CD4-positive, alpha-beta T cell treated with Interferon gamma for 1 hour (primary cell): ENCODE measurements at places on chromosomes 13 and 19.

DNA sequence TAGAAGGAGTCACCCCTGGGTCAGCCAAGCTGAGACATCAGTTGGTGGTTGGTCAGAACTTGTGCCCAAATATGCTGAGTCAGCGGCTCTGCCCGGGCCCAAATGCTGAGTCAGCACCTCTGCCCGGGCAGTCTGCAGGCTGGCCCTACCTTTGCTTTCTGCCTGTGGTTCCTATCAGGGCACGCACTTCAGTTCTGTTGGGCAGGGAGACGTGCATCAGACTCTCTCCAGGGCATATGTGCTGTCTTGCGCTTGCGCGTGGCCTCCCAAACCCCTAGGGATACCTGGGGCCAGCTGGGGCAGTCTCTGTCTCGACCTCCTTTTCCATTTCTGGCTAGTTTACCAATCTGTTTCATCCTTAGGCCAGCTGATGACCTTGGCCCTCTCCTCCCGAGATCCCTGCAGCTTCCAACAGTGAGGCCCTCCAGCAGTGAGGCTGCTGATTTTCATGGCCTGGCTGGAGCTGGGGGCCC lies 24.4 kb upstream of the LDLR start:
- DNase-seq: no peak

- DNase-seq: no peak
Observed at GRCh38 chr19:45554481-45554880, 30.1 kb downstream of the OPA3 start.

- no peak for DNase-seq
Observed at GRCh38 chr13:101982903-101983302, 418.9 kb downstream of the FGF14 start.

DNA sequence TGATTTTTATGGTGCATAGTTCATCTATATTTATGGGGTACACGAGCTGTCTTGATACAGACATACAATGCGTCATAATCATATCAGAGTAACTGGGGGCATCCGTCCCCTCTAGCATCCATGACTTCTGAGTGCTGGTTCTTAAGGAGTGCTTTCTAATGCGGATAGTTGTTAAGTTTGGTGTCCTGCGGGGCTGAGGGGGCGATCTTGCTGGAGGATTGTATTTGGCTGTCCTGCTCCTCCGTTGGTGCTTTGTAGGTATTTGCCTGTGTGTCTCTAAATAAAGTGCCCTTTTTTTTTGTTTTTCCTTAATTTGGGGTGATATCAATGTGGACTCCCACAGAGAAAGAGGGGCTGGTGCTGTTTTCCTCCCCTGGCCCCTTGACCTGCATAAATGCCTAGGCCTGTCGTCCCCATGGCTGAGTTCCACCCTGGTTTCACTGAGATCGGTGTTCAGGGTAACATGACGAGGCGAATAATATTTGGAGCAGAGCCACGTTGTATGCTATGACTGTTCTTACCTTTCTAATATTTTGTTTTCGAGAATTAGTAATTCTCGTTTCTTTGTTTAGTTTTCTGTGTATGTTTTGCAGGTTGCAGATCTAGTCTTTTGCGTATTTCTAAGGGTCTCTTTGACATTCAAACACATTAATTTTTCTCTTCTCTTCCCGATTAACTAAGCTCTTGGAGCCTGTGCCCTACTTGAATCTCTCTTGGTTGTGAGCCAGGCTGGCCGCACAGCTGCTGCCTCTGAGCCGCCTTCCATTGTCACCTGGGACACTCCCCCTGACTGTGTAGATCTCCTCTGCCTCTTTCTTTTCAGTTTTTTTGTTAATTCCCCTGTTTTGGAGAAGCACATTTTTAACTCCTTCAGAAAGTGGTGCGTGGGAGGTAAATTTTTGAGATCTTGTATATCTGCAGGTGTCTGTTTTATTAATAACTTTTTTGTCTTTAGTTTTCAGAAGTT lies 100.3 kb downstream of the ARHGEF7 start:
- DNase-seq: no peak

GRCh38 chr13:67377919-67378318 lies 147.8 kb upstream of the PCDH9 start:
- no peak for DNase-seq

- DNase-seq: no peak
Observed at GRCh38 chr19:4144666-4145249, 8.7 kb upstream of the CREB3L3 start.

DNA sequence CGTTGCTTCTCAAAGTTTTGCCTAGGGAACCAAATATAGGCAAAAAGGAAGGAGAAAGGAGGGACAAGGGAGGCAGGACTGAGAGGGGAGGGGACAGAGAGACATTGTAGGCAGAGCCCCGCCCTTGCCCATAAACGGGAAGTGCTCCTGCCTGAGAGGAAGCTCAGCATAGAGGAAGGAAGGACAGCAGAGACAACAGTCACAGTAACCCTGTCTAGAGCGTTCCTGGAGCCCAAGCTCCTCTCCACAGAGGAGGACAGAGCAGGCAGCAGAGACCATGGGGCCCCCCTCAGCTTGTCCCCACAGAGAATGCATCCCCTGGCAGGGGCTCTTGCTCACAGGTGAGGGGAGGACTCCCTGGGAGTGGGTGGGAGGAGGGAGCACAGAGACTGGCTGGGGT lies at the start of gene CEACAM21:
CEACAM21 (plus strand) TSS at position 169 of the 400 bp plus-strand sequence; CDS start at position 278, 109 bp downstream.
- DNase-seq: peak; percentile 70

DNA sequence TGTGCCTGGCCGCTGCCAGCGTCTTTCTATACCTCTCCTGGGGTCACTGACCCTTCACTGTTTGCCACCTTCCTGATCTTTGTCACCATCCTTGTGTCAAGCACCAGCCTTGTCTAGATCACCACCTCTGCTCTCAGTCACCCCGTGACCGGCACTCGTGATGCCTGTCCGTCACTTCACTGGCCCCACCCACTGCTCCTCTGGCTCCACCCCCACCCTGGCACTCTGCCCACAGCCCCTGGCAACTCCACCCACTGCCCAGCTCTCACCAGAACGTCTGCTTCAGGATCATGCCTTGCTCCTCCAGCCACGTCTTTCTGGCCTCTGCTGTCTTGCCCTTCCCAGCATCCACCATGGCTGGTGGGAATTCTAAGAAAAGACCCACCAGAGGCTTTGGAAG lies 24.8 kb upstream of the PLA2G4C start:
- no peak for DNase-seq

GRCh38 chr19:38351865-38352395 lies 16.3 kb downstream of the CATSPERG start:
- DNase-seq: no peak

DNA sequence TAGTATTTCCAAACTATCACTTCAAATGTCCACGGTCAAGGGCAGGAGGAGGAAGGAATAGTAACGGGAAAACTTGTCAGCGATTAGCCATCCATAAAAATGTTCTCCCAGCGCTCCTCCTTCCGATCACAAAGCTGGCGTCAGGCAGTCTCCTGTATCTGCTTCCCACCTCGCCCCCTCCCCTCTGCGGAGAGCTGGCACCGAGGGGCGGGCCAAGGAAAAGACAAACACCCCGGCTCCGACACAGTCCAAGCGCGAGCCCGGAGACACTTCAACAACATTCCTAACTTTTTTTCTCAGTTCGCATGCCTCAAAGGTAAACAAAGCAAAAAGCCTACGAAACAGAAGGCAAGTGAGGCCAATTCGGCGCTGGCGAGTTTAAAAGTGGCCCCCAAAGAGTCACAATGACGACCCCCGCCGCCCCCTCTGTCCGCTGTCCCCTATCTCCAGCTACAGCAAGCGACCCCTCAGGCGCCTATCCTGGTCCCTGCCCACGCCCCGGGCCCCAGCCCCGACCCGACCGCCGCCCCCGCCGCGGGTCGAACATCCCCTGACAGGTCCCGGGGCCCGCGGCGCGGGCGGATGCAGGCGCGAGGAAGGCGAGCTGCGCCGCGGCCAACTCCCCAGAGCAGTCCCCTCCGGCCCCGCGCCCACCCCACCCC lies 736 bp downstream of the SMAD9 start:
- no peak for DNase-seq

- DNase-seq: no peak
Observed at GRCh38 chr19:32287086-32287485, 58.3 kb upstream of the ZNF507 start.

DNA sequence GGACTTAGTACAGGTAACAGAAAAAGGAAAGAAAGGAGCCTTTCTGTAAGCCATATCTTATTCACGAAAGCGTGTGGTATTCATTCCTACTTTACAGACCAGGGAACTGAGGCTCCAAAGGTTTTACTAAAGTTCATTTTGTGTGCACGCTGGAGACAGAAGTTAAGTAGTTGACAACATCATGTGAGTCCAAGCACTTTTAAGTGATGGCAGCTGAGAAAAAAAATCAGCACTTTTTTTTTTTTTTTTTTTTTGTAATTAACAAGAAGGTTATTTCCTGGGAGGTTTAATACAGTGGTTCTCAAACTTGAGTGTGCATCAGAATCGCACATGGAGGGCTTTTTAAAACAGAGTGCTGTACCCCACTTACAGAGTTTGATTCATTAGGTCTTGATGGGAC lies 2.0 kb downstream of the DNAJC3 start:
- no peak for DNase-seq

DNA sequence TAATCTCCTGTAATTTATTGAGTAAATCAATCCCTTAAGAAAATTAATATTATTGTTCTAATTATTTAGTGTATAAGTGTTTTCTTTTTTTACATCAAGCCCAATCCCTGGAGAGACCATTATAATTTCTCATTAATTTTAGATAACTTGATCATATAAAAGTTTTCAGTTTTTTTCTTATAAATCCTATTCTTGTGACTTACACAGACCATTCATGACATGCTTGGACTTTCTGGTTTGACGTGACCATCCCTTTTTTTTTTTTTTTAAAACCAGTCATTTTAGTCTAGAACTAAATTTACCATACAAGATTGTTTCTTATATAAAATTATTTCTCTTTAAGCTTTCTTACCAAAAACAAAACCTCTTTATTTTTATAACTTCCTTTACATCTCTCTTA lies 5.4 kb upstream of the MTRF1 start:
- DNase-seq: no peak

GRCh38 chr13:36031490-36031889 lies 99.7 kb downstream of the DCLK1 start:
- DNase-seq: no peak

GRCh38 chr13:97875911-97876310 lies 77.6 kb upstream of the IPO5 start:
- DNase-seq: no peak

- no peak for DNase-seq
Observed at GRCh38 chr13:25375727-25376358, 4.1 kb downstream of the ATP8A2 start.

DNA sequence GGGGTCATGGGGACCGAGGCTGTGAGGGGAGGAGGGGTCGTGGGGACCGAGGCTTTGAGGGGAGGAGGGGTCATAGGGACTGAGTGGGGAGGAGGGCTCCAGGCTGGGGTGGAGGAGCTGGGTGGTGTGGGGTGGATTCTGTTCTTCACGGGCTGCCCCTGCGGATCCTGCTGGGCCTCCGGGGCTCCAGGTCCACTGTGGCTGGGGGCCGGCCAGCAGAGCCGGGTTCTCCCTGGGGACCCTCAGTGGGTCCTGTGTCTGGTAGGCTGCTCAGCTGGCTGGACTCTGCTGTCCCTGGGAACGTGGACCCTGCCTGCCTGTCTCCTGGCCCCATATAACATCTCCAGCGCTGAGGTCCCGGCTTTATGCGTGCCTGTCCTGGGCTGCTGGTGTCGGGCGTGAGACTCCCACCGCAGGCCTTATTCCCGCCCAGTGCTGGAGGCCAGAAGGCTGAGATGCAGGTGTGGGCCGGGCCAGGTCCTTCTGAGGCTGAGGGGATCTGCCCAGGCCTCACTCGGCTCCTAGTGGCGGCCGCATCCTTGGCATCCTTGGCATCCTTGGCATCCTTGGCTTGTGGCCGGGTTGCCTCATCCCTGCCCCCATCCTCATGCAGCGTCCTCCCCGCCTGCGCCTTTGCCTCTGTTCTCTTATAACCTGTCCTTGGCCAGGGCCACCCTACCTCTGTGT lies 19.8 kb upstream of the GNA15 start:
- no peak for DNase-seq

DNA sequence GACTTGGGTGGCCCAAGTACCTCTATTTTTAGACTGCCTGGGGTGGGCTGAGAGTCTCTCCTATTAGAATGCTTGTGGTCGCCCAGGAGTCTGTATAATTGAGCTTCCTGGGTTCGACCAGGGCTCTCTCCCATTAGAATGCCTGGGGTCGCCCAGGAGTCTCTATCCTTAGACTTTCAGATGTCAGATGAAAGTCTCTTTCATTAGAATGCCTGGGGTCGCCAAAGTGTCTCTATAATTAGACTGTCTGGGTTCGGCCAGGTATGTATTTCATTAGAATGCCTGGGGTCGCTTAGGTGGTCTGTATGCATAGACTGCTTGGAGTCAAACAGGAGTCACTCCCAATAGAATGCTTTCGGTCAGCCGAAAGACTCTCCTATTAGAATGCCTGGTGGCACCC lies 1471.7 kb downstream of the UQCRFS1 start:
- no peak for DNase-seq

DNA sequence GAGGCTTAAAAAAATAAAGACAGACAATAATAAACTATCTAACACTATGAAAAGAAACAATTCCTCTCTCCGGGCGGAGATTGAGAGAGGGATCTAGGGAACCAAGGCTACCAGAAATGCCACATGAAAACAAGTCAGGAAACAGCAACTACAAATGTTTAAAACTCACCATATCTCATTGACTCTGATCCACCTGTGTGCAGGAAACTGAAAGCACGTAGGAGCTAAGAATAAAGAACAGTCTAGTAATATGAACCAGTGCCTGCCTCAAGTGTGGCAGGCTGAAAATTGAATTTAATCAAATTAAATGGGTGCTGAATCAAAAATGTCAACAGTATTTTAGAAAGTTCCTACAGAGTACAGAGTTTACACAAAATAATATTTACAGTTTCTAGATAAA lies 1701.0 kb downstream of the SLITRK5 start:
- DNase-seq: no peak

GRCh38 chr19:14023404-14024235 lies 4.3 kb upstream of the RLN3 start:
- peak; percentile 40 for DNase-seq

GRCh38 chr13:80727321-80727975 lies 386.5 kb upstream of the SPRY2 start:
- DNase-seq: no peak

DNA sequence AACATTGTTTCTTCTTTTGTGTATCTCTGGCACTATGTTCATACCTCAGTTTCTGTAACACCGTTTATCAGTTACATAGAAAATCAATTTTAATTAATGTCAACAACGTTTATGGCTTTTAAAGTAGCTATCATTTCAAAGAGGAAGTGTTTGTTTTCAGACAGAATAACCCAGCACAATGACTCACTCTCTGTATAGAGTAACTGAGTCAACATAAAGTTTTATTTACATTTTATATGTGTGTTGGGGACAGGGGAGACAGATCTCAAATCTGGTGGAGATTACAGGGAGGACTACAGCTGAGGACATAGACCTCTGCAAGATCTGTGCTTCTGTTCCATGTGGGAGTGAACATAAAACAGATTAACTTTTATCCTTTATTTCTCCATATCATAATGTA lies 2590.1 kb downstream of the PCDH9 start:
- no peak for DNase-seq

GRCh38 chr19:4556597-4557127 lies 2.8 kb downstream of the SEMA6B start:
- DNase-seq: no peak

GRCh38 chr13:54162069-54162468 lies 1133.5 kb downstream of the OLFM4 start:
- no peak for DNase-seq

- DNase-seq: no peak
Observed at GRCh38 chr13:64371045-64371444, 2859.1 kb downstream of the PCDH9 start.
